ENCODE measurements at places on chromosomes 4 and X. TPM values are rescaled to one million over a fixed set of nuclear protein-coding genes. Genes with fewer than 3 reads are reported as not detected.

The GPC3 gene
- 3.3 TPM for total RNA-seq

The MTNR1A gene
- total RNA-seq = not detected

The EDA gene
- 2.0 TPM for total RNA-seq

The CTAG2 gene
- total RNA-seq = not detected

The IL2RG gene
- not detected for total RNA-seq

The HADH gene
- total RNA-seq = 10.6 TPM

The REPS2 gene
- total RNA-seq = 31.4 TPM

The ARMCX5 gene
- 42.8 TPM for total RNA-seq

- no peak for DNase-seq
Observed at GRCh38 chr4:8541981-8542715, 38.0 kb upstream of the GPR78 start.

- DNase-seq = no peak
Observed at GRCh38 chr4:108370291-108371141, 201.8 kb upstream of the LEF1 start.

DNA sequence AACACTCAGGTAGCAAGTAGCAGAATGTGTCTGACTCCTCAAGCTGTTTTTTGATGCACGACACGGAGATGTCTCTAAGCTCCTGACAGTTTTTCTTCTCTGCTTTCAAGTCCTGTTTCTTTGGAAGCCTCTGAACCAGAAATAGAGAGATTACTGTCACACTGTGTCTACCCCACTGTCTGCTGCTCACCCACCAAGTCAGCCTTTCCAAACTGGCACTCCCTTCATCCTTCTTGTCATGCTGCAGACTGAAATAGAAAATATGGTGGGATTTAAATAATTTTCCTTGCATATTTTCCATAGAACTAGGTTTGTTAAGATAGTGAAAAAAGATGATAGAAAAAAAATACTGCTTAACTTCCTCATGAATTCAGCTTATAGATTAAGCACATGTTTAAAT is 102.5 kb upstream of the SPANXN4 start:
- no peak for DNase-seq

DNA sequence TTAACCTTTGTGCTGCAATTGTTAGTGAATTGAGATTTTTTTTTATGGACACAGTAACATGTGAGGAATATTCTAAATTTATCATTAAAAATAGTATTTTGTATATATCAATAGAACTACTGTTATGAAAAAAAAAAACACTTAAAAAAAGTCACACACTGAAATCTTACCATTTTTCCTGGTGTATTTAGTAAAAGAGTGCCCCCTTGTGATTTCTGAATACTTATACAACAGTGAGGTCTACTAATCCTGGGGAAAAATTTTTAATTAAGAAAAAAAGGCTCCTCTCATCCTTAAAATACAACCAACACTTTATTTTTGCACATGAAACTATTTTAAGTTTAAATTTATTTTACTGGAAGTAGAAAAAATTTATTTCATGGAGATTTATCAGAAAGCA is 56.4 kb upstream of the SPOCK3 start:
- no peak for DNase-seq

GRCh38 chrX:118727686-118728339 is 407 bp downstream of the IL13RA1 start:
- DNase-seq = no peak

GRCh38 chrX:120736989-120737388 is 107.1 kb upstream of the C1GALT1C1 start:
- DNase-seq = no peak

GRCh38 chr4:153434190-153434589 is 32.0 kb upstream of the TMEM131L start:
- no peak for DNase-seq

DNA sequence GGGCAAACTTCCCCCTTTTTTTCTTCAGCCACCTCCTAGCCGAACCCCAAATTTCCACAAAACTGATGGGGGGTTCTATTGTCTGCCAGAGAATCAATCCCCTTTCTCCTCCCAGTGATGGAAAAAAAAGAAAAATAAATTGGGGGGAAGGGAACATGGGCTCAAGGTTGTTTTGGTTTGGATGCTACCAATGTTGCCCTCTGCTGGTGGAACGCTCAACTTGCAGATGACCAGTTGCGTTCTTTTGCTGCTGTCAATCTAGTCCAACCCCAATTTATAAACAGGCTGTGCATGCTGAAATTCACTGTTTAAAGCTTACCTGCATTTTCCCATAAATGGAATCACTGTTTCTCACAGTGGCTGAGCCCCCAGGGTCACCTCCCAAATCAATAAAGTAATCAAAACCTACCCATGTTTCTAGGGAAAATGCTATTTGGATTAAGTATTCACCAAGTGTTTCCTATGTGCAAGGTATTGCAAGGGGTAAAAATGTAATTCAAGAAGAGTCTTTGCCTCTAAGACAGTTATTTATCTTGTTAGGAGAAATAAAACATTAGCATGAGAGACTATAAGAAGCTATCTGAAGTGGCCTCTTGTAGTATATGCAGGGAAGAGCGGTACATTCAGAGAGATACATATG is 116.7 kb upstream of the TMEM164 start:
- DNase-seq = no peak

- no peak for DNase-seq
Observed at GRCh38 chrX:14607446-14607985, 78.2 kb downstream of the GLRA2 start.

GRCh38 chr4:3303923-3304710 is 11.3 kb downstream of the RGS12 start:
- DNase-seq = no peak

GRCh38 chrX:18354369-18355223 is at the start of gene SCML2:
Gene SCML2 (minus strand): TSS chrX:18354688. CDS start chrX:18334071, 20,617 bp downstream.
- peak; percentile 58 for DNase-seq

DNA sequence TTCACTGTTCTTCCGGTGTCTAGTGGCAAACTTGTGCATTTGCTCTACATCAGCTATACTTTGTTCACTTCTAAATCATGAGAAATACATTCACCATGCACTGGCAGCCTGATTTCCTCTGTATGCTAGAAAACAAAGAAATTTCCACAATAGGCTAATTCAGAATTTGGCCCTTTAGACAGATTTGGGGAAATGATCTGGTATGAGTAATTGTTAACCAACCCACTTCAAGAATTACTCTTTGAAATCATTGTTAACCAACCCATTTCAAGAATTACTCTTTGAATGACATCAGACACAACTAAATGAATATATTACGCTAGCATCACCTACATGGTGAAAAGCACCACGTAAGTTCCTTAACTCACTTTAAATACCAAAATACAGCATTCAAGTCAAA is 14.6 kb downstream of the APBB2 start:
- no peak for DNase-seq

- peak; percentile 78 for DNase-seq
Observed at GRCh38 chrX:65534450-65535292, at the start of gene LAS1L. Gene LAS1L (minus strand): TSS chrX:65534787. CDS start chrX:65534715, 72 bp downstream.

DNA sequence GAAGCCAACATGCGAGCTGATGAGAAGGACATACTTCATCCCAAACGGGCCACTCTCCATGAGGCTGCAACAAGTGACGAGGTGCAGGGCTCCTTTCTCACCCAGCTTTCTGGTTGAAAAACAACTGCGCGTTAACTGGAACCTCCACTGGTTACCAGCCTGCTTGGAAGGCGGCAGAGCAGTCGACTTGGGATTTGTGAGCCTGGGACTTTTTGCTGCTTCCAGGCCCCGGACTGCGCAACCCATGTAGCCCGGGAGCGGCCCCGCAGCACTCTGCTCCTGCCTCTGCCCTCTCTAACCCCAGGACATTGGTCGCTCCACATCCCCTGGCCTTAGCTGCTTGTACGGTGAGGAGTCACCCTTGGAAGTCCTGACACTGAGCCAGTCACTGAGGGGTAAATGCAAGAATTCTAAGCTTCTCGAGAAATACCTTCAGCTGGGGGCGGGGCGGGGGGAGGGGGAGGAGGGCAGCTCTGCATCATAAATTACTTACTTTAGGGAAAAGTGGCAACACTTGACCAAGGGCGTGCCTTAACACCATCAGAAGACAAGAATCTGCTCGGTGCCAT is 72.7 kb downstream of the MTMR1 start:
- no peak for DNase-seq

GRCh38 chrX:68652326-68653170 is 5.1 kb downstream of the STARD8 start:
- DNase-seq = no peak

Measured in frontal cortex (tissue), 4 donors.